ENCODE measurements at places on chromosomes 16 and 17.
A peak's percentile ranks its signal among the peaks of the same experiment; 100 is the strongest.

DNA sequence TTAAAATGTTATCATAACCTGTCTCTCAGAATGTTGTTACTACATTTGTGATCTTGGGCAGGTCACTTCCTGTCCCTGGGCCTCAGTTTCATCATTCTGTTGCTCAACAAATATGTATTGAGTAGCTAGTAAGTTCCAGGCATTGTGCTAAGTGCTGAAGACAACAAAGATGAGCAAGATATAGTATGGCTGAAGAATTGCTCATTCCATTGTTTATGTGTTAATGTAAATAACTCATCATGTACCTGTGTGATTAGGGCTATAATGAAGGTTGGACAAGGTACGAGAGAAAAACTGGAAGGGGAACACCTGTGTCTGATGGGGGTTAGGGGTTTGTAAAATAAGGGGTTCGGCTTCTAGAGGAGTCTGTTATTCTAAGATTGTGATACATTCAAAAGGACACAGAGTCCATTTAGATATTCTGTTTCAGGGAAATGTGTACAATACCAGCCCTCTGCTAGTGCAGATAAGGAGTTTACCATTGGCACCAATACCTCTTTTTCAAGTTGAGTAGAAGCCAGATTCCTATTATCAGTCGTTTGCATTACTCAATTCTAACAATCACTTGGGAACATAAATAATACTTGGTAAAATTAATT, 20.0 kb downstream of the TUBG1 start:
- H3K27ac ChIP-seq = no peak overlapping the region
- no peak for DNase-seq
- H3K4me3 ChIP-seq = no peak overlapping the region

DNA sequence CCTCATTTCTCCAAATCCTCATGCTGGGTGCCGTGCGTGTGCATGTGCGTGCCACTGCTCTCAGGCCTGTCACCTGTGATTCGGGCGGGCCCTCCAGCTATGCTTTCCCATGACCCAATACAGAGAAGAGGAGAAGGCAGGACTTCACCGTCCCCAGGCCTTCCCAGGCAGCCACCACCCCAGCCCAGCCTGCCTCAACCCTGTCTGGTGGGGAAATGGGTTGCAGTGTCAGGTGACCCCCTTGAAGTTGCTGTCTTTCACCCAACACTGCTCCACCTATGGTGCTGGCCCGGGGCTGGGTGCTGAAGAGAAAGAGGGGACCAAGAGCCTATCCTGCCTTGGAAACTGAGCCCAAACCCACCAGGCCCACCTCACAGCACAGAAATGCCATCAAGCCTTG, 94.7 kb downstream of the GOSR1 start:
- H3K27me3 ChIP-seq = peaks cover 36% of the 10 kb centered on the region
- DNase-seq = no peak
- no peak overlapping the region for H3K4me3 ChIP-seq
- H3K27ac ChIP-seq = no peak overlapping the region
- peaks cover 5% of the 10 kb centered on the region for H3K4me1 ChIP-seq

- no peak overlapping the region for H3K27ac ChIP-seq
- peaks cover 15% of the 10 kb centered on the region for H3K4me1 ChIP-seq
- no peaks in the 10 kb centered on the region for H3K27me3 ChIP-seq
- peak; percentile 74 for DNase-seq
- peak overlapping the region; percentile 22 for H3K4me3 ChIP-seq
These were observed 91.8 kb downstream of the YPEL2 start for GRCh38 chr17:59423137-59423724.

GRCh38 chr17:17063546-17064122, 21.4 kb downstream of the MPRIP start:
- peaks cover 16% of the 10 kb centered on the region for H3K36me3 ChIP-seq
- H3K4me3 ChIP-seq = no peak overlapping the region
- H3K27me3 ChIP-seq = no peaks in the 10 kb centered on the region

GRCh38 chr17:76276069-76276431, 10.9 kb downstream of the UBALD2 start:
- no peak overlapping the region for H3K4me3 ChIP-seq
- H3K27me3 ChIP-seq = no peaks in the 10 kb centered on the region
- peak; percentile 43 for DNase-seq
- H3K4me1 ChIP-seq = peaks cover 47% of the 10 kb centered on the region
- peaks cover 28% of the 10 kb centered on the region for H3K36me3 ChIP-seq

DNA sequence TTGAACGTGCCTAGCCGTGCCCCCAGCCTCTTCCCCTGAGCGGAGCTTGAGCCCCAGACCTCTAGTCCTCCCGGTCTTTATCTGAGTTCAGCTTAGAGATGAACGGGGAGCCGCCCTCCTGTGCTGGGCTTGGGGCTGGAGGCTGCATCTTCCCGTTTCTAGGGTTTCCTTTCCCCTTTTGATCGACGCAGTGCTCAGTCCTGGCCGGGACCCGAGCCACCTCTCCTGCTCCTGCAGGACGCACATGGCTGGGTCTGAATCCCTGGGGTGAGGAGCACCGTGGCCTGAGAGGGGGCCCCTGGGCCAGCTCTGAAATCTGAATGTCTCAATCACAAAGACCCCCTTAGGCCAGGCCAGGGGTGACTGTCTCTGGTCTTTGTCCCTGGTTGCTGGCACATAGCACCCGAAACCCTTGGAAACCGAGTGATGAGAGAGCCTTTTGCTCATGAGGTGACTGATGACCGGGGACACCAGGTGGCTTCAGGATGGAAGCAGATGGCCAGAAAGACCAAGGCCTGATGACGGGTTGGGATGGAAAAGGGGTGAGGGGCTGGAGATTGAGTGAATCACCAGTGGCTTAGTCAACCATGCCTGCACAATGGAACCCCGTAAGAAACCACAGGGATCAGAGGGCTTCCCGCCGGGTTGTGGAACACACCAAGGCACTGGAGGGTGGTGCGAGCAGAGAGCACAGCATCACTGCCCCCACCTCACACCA, 724 bp downstream of the GAA start:
- peaks cover 31% of the 10 kb centered on the region for H3K4me1 ChIP-seq
- H3K4me3 ChIP-seq = peak overlapping the region; percentile 99
- peaks cover 5% of the 10 kb centered on the region for H3K27me3 ChIP-seq
- no peaks in the 10 kb centered on the region for H3K36me3 ChIP-seq
- DNase-seq = peak; percentile 69
- H3K27ac ChIP-seq = no peak overlapping the region

DNA sequence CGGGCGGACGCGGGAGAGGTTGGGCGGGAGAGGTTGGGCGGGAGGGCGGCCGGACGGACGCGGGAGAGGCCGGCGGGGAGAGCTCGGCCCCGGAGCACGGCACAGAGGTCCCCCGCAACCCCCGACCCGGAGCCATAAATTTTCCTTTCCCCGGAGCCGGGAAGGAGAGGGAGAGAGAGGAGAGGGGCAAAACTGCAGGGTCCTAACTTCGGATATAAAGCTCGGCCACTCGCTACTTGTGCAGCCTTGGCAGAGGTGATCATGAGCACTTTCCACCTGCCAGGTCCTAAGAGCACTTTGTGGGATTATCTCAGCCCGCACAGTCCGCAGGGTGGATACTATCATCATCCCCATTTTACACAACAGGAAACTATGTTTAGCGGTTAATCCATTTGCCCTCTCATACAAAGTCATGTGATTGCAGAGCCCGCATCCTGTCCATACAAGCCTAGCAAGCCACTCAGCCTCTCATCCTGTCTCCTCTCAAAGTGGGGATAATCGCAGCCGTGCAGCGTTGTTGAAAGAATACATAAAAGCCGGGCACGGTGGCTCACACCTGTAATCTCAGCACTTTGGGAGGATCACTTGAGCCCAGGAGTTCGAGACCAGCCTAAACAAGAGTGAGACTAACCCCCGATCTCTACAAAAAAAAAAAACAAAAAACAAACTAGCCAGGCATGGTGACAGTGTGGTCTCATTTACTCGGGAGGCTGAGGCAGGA, 780 bp upstream of the DCAKD start:
- H3K4me1 ChIP-seq = peaks cover 9% of the 10 kb centered on the region
- H3K36me3 ChIP-seq = no peaks in the 10 kb centered on the region
- peak overlapping the region; percentile 83 for H3K4me3 ChIP-seq
- H3K27me3 ChIP-seq = no peaks in the 10 kb centered on the region
- peak overlapping the region; percentile 85 for H3K27ac ChIP-seq
- peak; percentile 47 for DNase-seq

DNA sequence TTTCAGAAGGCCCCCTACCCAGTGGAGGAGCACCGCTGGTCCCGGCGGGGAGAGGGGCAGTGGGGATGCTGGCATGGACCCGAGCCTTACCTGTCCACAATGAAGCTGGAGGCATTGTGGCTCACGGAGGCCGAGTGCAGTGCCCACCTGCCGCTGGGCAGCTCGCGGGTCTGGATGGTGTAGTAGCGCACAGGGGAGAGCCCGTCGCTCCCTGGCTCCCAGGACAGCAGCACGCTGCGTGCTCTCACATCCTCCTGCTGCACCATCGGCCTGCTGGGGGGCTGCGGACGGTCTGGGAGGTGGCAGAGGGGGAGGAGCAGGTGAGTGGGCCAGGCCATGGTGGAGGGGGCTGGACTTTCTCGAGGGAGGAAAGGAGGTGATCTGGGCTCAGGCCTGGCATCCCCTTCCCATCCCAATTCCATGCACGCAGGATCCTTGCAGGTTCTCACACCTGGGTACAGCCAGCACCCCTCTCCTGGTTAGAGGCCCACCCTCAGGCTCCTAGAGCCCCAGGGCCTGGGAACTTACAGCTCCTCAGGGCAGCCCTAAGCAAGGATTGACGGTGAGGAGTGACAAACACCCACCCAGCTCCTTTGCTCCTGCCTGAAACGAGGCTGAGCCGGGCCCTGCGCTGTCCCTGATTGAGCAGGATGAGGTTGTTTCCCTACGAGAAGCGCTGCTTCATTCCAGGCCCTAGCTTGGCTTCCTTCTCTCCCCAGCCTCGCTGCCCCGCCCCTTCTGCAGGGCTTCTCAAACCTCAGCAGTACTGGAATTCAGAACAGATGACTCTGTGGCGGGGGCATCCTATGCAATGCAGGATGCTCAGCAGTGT, 76.2 kb upstream of the CDC42EP4 start:
- no peak overlapping the region for H3K27ac ChIP-seq
- H3K36me3 ChIP-seq = no peaks in the 10 kb centered on the region
- H3K4me1 ChIP-seq = peaks cover 8% of the 10 kb centered on the region

GRCh38 chr17:17698869-17699351, 17.7 kb downstream of the RAI1 start:
- peaks cover 73% of the 10 kb centered on the region for H3K4me1 ChIP-seq
- peak overlapping the region; percentile 76 for H3K27ac ChIP-seq
- no peak overlapping the region for H3K4me3 ChIP-seq
- H3K36me3 ChIP-seq = peaks cover 6% of the 10 kb centered on the region

DNA sequence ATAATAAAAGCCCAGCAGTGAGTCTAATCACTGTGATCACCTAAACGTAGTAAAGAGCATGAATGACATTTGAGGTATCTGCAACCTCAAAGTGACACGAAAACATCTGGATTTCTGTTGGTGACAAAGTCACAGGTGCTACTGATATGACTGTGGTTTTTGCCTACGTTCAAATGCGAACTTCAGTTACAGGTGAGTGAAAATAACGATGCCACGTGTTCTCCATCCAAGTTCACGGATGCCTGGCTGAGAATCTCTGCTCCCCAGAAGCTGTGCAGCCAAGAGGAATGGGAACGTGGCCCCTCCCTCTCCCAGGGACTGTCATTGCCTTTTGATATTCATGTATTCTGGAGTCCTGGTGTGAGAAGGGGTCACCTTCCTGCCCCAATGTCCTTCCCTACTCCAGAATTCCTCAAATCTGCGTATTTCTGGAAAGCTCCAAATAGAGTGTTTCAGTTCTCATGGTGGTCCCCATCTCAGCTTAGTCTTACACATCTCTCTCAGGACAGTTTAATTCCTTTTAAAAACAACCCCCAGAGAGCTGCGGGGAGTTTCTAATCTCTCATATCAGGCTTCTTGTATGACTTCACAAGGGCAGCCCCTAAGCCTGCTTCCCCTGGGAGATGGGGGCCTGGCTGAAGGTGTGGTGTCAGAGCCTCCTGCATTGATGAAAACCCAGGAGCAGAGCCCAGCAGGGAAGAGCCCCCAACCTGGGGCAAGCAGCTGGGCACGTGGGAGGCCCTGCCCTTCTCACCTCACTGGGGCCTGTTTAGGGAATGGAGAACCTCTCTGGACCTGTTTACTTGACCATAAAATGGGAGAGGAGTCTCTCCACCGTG, 25.8 kb downstream of the PIK3R5 start:
- DNase-seq = no peak
- H3K4me3 ChIP-seq = no peak overlapping the region
- H3K27me3 ChIP-seq = peaks cover 15% of the 10 kb centered on the region
- H3K36me3 ChIP-seq = no peaks in the 10 kb centered on the region
- H3K27ac ChIP-seq = no peak overlapping the region

- H3K4me3 ChIP-seq = no peak overlapping the region
- no peaks in the 10 kb centered on the region for H3K27me3 ChIP-seq
- H3K4me1 ChIP-seq = peaks cover 6% of the 10 kb centered on the region
- peaks cover 64% of the 10 kb centered on the region for H3K36me3 ChIP-seq
- no peak overlapping the region for H3K27ac ChIP-seq
These were observed 25.3 kb downstream of the CDIP1 start for GRCh38 chr16:4513086-4513860.

Data from mesenchymal stem cell (in vitro differentiated cells and primary cell).